Nephron progenitor cell (in vitro differentiated cells): ENCODE measurements at places on chromosomes 2 and 18.
A peak's percentile ranks its signal among the peaks of the same experiment; 100 is the strongest.

DNA sequence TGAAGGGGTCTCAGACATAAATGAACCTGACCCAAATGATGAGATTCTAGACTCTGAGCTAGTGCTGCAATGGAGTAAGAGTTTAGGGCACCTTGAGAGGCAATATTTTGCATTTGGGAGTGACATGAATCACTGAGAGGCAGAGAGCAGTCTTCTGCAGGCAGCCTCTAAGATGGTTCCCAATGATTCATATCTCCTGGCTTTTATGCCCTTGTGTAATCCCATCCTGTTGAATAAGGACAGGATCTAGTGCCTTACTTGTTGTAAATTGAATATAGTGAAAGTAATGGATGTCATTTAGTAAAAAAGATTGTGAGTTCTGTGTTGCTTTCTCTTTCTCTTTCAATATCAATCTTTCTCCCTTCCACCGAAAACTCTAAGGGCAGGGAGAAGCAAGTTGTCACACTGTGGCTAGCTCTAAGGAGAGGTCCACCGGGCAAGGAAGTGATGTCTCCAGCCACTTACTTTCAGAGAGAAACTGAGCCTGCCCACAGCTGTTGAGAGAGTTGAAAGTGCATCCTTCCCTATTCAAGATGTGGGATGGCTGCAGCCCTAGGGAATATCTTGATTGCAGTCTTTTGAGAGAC is 144.7 kb downstream of the TRIB2 start:
- DNase-seq, result no peak

DNA sequence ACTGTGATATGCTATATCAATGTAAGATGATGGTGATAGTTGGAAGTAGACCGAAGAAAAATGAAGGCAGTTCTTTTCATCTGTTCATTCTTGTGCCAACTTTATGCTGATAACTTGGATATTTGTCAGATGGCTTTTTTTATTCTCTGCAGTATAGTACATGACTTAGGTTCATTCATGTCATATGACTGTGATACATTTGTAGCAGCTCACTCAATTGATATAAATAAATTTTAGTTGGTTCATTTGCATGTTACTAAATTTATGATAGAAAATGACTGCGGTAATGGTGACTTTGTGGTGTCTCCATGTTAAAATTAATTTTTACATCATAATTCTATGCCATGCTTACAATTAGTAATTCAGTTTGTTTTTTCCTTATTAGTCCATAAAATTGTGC is 7.1 kb downstream of the UBXN2A start:
- no peak for DNase-seq

DNA sequence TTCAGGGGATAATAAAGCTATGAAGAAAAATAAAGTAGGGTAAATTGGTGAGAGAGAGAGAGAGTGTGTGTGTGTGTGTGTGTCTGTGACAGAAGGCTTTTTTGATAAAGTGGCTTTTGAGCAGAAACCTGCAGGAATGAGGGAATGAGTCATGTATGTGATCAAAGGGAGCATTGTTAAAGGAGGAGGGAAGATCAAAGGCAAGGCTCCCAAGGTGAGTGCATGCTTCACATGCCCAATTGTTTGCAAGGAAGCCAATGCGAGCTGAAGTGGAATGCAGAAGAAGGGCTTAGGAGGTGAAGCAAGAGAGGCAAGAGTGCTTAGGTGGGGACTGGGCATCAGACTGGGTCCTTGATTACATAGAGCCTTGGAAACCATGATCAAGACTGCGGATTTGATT is 96.8 kb downstream of the DNAH6 start:
- DNase-seq, result no peak

DNA sequence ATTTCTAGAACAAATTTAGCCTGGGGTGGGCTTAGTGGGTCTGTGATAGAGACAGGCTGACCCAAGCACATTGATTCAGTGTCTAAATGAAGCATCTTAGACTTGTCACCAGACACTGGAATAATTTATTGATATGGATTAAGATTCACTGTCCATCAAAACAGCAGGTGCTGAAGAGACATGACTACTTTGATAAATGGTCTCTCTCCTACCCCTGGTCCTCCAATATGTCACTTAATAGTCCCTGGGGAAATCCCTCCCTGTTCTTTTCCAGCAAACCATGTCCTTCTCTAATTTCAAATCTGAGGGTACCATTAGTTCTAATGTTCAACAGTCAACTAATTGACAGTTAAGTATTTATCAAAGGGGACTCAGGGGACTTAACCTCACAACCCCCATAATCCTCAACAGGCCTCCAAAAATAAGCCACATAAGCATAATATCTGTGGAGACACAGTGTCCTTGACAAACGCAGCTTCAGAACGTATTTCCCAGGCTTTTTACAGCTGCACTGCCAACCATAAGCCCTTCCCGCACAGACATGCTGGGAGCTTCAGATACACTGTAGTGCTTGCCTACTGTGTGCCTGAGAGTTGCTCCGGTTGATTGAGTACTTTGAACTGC is 391.0 kb downstream of the THSD7B start:
- peak; percentile 8 for DNase-seq

DNA sequence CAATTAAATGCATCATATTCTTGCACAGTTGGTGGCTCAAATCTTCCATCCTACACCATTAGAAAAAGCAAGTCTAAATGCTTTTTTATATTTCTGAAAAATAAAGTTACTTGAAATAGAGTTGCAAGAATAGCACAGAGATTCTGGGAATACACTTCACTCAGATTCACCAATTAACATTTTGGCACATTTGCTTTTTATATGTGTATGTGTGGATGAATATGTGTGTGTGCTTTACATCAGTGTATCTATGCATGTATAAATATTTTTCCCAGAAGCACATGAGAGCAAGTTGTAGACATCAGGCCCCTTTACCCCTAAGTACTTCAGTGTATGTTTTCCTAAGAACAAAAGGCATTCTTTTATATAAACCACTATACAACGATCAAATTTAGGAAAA is 27.6 kb upstream of the MSH2 start:
- no peak for DNase-seq

GRCh38 chr2:173719471-173719870 is 245.7 kb downstream of the SP3 start:
- no peak for DNase-seq

DNA sequence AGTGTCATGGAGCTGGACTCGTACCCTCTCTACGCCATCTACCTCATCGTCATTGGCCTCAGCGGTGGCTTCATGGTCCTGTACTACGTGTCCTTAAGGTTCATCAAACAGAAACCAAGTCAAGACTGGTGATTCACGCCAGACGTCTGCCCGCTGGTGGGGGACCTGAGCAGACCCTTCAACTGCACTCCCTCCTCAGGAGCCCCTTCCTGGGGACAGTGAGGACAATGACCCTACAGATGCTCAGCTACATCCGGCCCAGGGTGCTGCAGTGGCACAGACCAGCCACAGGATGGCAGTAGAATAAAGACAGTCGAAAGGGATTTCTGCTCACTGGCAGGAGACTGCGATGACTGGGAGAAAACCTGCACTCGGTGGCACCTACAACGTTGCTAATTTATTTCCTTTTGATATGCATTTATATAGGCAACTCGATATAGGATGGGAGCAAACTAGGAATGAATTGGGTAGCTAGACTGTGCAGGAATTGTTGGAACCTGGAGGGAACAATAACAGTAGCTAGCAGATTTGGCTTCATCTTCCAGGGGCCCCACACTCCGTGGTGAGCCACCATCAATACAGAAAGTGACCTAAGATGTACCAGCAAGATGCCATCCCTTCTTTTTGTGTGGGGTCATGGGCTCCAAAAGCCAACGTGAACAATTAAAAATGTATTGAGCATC is 39.2 kb downstream of the ABCG8 start:
- peak; percentile 77 for DNase-seq

GRCh38 chr2:43024515-43025011 is 201.8 kb downstream of the ZFP36L2 start:
- DNase-seq, result peak; percentile 80

- no peak for DNase-seq
Measured at GRCh38 chr2:238696331-238696730, 151.6 kb upstream of the TWIST2 start.

- no peak for DNase-seq
Measured at GRCh38 chr2:135218426-135218825, 166.3 kb downstream of the RAB3GAP1 start.

DNA sequence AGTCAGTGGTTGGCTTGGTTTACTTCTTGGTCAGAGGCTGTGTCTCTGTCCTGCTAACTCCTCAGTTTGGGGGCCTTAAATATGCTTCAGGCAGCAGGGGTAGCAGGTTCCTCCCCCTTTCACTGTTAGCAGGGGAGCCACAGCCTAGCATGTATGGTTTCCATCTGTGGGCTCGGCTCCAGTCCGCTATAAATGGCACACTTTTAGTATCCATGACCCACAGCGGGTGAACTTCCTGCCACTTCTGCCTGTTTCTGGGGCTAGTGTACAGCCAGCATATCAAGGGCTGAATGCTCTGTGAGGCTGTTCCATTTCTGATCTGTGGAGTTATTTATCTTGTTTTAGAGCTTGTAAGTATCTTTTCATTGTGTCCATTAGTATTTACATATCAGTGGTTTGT is 58.3 kb downstream of the MRPL33 start:
- DNase-seq, result no peak

DNA sequence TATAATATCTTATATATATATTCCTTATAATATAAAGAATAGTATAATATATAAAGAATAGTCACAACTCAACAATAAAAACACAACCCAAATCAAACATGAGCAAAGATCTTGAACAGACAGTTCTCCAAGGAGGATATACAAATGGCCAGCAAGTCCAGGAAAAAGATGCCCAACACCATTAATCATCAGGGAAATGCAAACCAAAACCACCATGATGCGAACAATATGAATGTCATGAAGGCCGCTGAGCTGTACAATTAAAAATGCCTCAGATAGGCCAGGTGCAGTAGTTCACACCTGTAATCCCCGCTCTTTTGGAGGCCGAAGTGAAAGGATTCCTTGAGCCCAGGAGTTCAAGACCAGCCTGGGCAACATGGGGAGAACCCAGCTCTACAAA is 58.9 kb downstream of the SLC35F5 start:
- no peak for DNase-seq

- no peak for DNase-seq
Measured at GRCh38 chr18:38427234-38427633, 861.6 kb upstream of the CELF4 start.

DNA sequence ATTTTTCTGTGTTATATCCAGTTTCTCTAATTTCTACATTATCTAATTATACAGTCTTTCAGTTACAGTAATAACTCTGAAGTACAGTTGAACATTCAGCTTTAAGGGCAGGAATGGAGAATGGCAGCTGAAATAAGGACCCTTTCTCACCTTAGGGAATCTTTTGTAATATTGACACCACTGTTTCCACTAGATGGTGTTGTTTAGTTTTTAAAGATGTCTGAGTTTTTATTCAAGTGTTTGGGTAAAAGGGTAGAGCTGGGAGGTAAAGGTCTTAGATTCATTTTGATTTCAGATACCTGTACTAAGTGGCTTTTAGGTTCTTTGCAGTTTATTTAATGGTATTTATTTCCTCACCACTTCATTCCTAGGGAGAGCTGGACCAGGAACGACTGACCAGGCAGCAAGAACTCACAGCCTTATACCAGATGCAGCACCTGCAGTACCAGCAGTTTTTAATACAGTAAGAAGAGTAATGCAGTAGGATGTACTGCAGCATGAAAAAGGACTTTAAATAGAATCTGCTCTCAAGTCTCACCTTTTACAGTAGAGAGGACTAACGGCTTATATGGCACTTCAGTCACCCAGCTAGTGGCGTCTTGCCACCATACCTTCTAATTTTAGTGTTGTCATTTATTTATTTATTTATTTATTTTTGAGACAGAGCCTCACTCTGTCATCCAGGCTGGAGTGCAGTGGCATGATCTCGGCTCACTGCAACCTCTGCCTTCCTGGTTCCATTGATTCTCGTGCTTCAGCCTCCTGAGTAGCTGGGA is 33.2 kb upstream of the KCNJ13 start:
- DNase-seq, result no peak

- no peak for DNase-seq
Measured at GRCh38 chr2:82780050-82780449, 1679.0 kb downstream of the SUCLG1 start.

- no peak for DNase-seq
Measured at GRCh38 chr2:9423922-9424272, 443 bp downstream of the CPSF3 start.
